ENCODE measurements at places on chromosomes 2 and 18.

- no peak for DNase-seq
Measured at GRCh38 chr18:73235491-73235890, 367.7 kb upstream of the NETO1 start.

DNA sequence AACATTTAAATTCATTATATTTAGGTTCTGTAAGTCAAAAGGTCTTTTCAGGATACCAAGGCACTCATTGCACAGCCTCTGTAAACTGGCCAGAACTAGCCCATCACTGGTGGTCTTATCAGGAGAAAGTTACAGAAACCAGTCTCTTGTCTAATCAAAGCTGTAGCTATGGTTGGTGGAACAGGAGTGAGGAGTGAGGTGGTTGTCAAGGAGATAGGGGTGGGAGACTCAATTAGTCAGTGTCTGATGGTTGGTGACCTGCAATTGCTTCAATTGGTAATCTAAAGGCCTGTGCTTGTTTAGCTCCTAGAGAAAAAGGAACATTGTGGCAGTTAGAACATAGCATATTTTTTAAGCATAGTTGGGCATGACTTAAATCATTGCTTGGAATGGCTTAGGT is 458.6 kb upstream of the CDH2 start:
- DNase-seq: no peak

GRCh38 chr2:15996536-15997423 is 56.4 kb downstream of the MYCN start:
- no peak for DNase-seq

- DNase-seq: no peak
Measured at GRCh38 chr2:191299866-191300265, 54.7 kb downstream of the MYO1B start.

DNA sequence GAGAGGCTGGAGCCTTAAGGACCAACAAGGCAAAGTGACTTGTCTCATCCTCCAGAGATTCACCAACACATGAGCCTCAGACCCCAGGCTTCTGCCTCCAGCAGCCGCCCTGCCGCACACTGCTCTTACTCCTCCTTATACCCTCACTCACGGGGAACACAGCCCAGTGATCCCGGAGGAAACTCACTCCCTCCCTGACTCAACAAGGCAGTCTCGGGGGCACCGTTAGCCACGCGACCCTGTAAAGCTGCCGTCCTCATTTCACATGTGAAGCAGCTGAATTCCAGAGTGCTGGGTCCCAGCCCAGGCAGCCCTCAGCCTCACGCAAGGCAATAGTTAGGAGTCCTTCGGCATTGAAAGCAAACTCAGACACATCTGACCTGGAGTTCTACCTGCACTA is 129.7 kb downstream of the TPO start:
- no peak for DNase-seq

GRCh38 chr2:55804535-55804934 is 110.9 kb upstream of the PNPT1 start:
- DNase-seq: no peak

GRCh38 chr2:9554921-9555296 is 721 bp downstream of the ADAM17 start:
- peak; percentile 31 for DNase-seq

DNA sequence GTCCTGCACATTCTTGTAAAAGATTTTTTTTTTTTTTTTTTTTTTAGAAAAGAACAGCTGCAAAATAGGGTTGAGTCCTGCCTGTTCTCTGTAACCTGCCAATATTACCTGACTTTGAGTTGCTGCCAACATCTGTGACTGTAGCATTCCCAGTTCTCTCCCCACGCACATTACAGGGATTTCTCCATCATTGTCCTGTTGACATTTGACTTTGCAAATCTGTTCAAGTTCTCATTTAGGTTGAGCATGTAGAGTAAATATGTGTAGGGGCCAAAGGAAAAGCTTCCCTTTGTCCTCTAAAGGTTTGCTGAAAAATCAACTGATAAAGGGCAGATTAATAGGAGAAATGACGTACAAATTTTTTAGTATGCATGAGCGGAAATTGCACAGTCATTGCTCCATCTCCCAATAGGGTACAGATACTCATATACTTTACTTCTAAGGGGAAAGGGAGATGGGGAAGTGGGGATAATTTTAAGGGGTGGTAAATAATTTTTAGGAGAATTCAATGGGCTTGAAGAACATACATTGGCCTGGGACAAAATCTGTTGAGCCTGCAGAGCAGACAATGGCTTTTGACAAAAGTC is 385.5 kb downstream of the PIK3C3 start:
- DNase-seq: no peak

GRCh38 chr18:59324623-59324971 is 6.1 kb upstream of the CPLX4 start:
- no peak for DNase-seq

- DNase-seq: no peak
Measured at GRCh38 chr2:215571689-215572088, 135.8 kb upstream of the FN1 start.

- no peak for DNase-seq
Measured at GRCh38 chr2:129913695-129914495, 65.6 kb upstream of the RAB6C start.

DNA sequence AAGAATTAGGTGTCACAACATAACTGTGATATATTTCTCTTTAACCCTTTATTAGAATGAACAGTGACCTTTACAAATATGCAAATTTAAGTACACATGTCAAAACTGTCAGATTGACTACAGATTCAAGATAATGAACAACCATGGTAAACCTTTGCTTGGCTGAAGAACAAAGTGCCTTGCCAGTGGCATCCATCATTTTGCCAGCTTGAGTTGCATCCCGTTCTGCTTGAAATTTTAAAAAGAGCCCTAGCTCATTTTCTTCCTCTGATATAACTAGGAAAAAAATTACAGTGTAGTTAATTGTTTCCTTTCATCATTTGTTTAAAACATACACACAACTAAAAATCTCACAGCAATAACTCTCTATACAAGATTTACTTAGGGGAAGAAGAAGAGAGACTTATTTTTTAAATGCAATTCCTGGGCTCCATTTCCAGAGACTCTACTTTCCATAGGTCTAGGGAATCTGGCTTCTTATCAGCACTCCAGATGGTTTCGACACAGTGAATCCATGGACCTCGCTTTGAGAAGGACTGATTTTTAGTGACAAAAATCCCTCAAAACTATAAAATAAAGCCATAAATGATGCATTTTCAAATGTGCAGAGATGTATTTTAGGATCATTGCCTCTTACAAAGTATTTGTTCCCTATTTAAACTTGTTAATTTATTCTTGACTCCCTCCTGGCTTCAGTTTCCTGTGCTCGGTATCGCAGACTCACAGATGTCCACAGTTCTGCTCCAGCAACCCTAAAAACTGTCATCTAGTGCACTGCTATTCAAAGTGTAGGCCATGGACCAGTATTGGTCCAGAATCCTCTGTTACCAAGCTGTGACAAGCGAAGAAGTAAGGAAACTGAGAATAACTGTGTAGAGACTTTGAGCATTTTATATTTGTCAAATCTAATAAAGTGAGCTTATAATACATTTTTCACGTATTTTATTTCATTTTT is 50.1 kb downstream of the ICA1L start:
- DNase-seq: no peak

GRCh38 chr18:5542515-5543035 is 1.2 kb downstream of the EPB41L3 start:
- no peak for DNase-seq

DNA sequence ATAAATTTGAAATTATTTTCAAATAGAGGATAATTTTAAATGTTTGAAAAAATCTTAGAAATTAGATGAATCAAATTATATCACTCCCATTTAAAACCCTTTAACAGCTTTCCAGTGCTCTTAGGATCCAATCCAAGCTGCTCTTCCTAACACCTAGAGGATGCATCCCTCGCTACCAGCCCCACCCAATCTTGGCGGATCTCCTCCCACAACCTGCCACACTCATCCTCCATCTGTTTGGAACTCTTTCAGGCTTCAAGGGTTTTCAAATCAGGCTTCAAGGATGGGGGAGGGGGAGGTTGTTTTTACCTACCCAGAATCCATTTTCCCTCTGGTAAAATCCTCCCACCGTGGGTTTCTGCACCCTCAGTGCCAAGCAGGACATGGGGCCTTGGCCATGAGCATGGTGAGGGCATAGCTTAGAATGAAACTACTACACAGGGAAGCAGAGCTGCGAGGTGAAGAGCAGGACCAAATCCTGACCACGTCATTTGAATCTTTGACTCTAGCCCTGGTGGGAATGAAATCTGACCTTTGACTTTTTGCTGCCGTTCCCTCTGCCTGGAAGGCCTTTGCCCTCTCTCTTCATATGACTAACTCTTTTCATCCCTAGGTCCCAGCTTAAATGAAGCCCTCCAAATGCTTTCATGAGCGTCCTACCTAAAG is 113.0 kb upstream of the MAPRE2 start:
- DNase-seq: no peak

- no peak for DNase-seq
Measured at GRCh38 chr2:88177556-88177955, 7.4 kb downstream of the THNSL2 start.

DNA sequence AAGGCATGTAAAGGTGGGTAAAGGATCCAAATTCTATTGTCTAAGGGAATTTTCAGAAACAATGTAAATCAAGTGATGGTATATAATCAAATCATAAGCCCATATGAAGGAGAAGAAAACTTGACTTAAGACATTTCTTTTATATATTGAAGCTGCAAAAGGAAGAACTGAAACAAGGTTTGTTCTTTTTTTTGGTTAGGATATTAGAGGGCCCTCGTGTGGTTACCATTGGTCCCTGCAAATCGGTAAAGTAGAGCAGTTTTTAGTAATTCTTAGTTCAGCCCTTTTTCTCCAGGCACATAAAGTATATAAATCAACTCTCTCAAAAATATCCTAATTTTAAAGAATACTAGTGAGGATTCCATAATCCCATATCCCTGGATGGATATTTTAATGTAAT is 105.6 kb upstream of the STK17B start:
- DNase-seq: peak; percentile 29

DNA sequence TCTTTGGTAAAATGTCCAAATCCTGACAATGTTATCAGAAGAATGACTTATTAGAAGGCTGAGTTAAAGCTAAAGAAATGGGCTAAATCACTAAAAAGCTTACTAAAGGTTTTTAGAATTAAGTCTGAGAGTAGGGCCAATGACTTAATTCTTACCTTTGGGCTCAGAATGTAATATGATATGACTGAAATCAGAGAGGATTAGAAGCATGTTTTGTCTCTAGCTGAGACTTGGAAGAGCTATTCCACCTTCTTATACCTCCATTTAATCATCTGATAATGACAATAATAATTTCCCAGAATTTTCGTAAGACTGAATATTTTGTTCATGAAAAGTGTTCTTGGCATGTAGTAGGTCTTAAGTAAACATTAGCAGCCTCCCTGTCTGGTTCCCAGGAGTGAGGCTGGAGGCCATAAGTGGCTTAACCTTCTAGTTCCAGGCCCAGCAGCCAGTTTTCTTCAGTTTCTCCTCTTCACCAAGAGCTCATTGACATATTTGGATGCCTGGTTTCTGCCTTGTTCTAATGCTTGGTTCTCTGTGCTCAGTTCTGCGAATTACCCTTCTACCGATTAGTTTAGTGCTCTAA is 25.5 kb upstream of the E2F6 start:
- no peak for DNase-seq

DNA sequence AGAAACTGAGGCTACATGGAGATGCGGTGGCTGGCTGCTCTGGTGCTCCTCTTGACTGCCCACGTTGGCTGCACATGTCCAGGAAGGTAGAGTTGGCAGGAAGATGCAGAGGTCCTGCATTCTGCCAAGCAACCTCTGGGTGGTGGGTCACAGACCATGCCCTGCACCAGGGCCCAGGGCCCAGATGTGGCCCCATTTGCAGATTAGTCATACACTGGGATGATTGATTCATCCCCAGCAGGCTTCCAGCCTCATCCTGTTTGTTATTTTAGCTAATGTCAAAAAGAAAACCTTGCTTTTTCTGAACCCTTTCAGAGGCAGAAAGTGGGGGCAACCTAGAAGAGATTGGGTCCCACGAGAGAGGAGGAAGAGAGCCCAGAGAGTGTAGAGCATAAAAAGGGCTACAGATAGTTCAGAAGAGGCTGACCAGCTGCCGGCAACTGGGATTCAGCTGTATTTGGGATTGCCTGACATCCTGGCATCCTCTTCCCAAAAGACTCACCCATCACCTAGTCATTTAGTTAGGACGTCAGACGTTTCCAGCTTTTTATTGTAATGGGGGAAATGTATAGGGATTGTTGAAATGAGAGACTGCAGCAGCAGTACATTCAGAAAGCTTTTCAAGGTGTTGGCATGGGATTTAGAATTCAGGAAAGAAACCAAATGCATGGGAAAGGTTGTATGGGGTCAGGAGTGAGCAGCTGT is 101.9 kb downstream of the CTIF start:
- DNase-seq: no peak

DNA sequence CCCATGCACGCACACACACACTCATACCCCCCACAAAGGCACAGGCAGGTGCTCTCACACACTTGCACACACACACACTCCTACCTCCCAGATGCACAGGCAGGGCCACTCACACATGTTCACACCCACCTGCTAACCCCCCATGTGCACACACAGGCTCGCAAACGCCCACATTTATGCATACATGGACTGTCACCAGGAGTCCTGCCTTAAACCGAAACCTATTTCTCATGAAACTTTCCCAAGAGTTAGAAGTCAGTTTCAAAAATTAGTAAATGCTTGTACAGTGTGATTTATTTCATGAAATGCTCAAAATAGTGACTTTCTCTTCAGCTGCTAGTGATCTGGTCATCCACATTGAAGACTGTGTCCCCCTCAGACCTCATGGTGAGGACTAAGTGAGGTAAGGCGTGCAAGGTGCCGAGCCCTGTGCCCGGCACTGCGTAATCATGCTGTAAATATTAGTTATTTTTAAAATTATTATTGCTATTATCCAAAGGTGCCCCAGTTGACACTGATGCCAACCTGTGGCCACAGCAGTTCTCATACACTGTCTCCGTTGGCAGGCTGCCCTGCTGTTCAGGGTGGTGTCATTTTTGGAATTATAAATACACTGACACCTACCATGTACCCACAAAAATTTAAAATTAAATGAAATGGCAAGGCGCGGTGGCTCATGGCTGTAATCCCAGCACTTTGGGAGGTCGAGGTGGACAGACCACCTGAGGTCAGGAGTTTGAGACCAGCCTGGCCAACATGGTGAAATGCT is 12.4 kb downstream of the CNNM4 start:
- DNase-seq: peak; percentile 42

GRCh38 chr2:83253848-83254247 is 1205.2 kb downstream of the SUCLG1 start:
- no peak for DNase-seq

- DNase-seq: no peak
Measured at GRCh38 chr2:207770602-207771404, 1.1 kb upstream of the FZD5 start.

DNA sequence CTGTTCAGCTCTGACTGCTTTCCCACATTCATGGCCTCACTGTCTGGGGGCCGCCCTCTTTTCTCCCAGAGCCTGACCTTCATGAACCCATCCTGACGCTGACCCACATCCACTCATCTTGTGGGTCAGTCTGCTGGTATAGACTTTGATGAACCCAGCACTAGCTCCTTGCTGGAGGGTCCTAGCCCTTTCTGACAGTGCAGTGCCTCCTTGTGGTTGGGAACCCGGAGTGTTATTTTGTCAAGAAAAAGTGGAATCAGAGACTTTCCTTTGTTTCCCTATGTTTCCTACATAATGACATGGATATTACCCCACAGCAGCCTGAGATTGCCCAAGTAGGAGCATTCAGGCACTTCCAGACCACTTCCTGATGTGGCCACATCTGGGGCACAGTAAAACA is 19.3 kb upstream of the OSR1 start:
- no peak for DNase-seq

Measured in activated naive CD4-positive, alpha-beta T cell treated with anti-CD3 and anti-CD28 coated beads, Interleukin-2, amount 50 U/mL, for 16 hours (primary cell).